Activated effector memory CD4-positive, alpha-beta T cell treated with Interleukin-2 at 50 U/mL for 16 hours (primary cell): ENCODE measurements at places on chromosomes 3 and 15.

- DNase-seq, result peak; percentile 49
Measured at GRCh38 chr3:41960826-41961750, 815 bp downstream of the ULK4 start.

DNA sequence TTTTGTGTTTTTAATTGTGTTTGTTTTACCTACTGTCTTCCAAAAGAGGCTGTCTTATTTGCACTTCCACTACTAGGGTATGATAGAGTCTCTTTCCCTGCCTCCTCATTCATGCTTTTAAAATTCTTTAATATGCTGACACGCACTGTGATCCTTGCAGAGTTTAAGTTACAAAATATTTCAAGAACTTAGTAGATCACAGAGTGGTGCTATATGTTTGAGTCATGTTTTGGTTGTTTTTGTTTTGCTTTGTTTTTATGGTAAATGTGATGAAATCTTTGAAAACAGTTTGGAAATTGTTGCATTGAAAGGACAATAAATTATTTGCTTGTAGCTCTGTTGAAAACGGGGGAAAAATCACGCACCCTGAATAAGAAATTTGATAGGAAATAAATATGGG, 5.9 kb upstream of the ABHD10 start:
- DNase-seq, result no peak

DNA sequence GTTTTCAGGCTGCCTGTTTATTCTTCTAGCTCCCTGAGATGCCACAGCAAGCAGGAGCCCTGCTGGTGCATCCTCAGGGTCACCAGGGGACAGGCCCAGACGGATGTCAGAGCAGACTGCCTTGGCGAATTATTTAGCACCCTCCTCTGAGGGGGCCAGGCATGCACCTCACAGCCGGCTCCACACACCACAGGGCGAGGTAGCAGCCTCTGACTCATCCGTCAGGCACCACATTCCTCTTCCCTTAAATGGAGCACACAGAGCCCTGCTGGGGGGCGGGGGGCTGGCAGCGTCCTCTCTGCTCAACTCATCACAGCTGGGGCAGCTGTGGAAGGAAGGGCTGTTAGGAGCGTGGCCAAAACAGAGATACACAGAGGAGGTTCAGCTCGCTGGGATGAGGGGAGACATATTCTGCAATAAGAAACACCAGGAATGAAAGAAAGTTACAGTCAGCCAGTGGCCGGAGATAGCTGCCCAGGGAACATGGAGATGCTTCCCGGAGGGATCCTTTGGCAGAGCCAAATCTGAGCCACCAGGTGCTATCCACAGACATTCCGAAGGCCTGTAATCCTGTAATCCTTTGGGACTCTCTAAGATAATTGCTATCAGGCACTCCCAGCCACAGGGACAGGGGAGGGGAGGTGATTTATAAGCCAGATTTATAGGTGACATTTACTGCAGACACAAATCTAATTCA, 13.9 kb upstream of the PRICKLE2 start:
- no peak for DNase-seq

- DNase-seq, result no peak
Measured at GRCh38 chr3:152309535-152310307, 41.0 kb downstream of the MBNL1 start.

- DNase-seq, result no peak
Measured at GRCh38 chr3:194900854-194901522, 215.3 kb downstream of the FAM43A start.

GRCh38 chr3:184448321-184449160, 68.7 kb downstream of the CHRD start:
- DNase-seq, result no peak

- DNase-seq, result no peak
Measured at GRCh38 chr15:65209701-65210643, 1.3 kb downstream of the CILP start.

DNA sequence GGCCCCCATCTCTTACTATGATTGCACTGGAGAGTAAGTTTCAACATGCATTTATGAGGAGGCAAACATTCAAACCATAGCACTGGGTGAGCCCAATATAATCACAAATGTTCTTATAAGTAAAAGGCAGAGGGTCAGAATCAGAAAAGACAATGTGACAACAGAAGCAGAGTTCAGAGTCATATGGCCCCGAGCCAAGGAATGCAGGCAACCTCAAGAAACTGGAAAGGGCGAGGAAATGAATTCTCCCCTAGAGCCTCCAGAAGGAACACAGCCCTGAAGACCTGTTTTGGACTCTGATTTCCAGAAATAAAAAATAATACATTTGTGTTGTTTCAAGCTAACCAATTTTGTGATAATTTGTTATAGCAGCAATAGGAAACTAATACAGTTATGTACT, 81.3 kb upstream of the ABI3BP start:
- no peak for DNase-seq

- no peak for DNase-seq
Measured at GRCh38 chr3:14803981-14804834, 14.6 kb upstream of the FGD5 start.

- no peak for DNase-seq
Measured at GRCh38 chr3:126022741-126023359, 53.9 kb downstream of the ROPN1B start.

GRCh38 chr15:70235347-70235746, 137.6 kb upstream of the TLE3 start:
- DNase-seq, result no peak

DNA sequence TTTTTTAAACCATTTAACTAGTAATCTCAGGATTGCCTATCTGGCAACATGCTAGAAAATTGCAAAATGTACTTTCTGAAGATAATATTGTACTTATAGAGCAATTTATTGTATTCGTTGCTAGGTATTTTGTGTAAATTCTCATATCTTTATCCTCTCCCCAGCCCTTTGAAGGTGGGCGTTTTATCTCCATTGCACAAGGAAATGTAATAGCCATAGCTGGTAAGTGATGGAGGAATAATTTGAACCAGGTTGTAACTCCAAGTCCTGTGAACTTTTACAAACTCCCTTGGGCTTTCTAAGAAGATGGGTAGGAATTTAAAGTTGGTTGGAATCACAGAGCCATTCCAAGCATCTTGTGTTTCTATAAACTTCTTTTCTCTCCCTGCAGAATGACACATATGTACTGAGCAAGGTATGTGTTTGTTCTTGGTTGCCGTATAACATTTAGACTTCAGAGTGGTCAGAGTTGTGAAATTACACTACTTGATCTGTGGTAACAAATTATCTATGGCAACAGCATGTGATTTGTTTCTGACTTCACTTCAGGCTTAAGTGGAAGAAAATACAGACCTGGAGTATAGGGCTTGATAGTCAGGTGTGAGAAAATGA, 170.9 kb downstream of the AKAP13 start:
- no peak for DNase-seq

DNA sequence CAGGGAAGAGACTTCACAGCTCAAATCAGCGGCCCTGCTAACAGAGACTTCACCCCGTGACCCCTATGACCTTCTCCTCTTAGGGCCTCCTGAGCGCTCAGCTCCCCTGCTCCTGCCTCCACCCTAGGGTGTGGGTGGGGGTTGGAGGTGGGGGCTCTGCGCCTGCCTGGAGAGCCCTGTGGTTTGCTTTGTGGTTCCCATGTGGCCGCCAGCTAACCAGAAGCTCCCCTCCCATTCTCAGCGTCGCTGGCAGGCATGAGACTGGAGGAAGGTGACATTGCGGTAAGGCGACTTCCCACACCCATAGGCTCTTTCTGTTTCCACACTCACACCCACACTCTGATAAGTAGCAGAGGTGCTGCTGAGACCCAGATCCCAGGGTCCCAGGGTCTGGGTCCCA, 27.6 kb downstream of the XYLB start:
- DNase-seq, result peak; percentile 15

- DNase-seq, result no peak
Measured at GRCh38 chr3:149331396-149331795, 2.0 kb downstream of the TM4SF18 start.

GRCh38 chr3:31687020-31687802, 154.5 kb downstream of the STT3B start:
- DNase-seq, result no peak

DNA sequence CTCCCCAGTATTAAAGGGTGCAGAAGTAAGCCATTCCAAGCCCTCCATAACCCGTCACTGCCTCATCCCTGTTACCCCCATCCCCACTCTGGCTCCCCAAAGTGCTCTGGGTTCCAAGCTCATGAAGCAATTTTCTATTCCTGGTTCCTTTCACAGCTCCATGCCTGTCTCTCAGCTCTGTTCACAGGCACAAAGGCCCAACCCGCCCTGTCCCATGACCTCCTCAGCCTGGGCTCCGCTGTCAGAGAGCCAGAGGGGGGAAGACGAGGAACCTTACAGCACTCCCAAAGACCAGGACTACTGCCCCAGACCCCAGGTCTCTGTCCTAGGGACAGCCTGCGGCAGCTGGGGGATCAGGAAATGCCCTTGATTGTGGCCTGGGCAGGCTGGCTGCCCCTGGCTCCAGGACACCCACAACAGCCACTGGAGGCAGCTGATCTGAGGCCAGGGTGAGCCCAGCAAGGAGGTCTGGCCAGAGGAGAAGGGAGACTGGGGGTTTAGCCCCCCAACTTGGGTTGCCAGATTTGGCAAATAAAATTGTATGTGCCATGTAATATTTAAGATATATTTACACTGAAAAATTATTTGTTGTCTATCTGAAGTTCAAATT, 43.2 kb upstream of the LINGO1 start:
- DNase-seq, result no peak

GRCh38 chr3:197151580-197151979, 122.0 kb upstream of the MELTF start:
- no peak for DNase-seq

DNA sequence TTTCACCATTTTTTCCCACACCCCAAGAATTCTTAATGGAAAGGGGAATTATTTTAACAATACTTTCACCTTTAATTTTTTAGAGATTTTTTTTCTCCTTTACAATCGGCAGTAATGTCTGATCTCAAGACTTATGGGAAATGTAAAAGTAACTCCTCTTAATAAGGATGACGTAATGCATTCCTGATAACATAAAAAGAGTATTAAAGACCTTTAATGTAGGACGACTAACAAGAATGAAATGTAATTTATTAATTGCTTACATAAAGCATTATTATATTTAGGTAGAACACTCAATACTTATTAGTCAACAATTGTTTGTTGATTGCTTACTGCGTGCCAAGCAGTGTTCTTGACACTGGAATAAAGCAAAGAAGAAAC, 416.8 kb upstream of the NAALADL2 start:
- no peak for DNase-seq

DNA sequence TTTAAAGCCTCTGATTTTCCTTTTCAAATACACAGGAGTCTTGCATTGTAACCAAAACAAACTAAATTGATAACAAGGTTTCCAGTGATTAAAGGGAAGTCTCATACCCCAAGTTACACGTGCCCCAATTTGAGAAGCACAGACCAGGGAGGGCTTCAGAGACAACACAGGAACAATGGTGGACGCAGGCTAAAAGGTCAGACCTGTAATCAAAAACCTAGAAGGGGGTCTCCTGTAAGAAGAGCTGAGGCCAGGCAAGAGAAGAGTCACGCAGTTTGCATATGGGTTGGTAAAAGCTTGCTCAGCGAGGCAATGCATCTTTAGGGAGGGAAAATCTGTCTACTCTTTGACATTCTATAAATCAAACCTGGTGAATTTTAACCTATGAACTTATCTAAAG, 58.6 kb upstream of the MCF2L2 start:
- no peak for DNase-seq

- DNase-seq, result no peak
Measured at GRCh38 chr3:112293368-112294321, at the start of gene SLC9C1. TSS of gene SLC9C1 (minus strand) at chr3:112294216. CDS start at chr3:112286791, 7,425 bp downstream.

- peak; percentile 48 for DNase-seq
Measured at GRCh38 chr3:52240059-52240885, 1.3 kb upstream of the TWF2 start.

DNA sequence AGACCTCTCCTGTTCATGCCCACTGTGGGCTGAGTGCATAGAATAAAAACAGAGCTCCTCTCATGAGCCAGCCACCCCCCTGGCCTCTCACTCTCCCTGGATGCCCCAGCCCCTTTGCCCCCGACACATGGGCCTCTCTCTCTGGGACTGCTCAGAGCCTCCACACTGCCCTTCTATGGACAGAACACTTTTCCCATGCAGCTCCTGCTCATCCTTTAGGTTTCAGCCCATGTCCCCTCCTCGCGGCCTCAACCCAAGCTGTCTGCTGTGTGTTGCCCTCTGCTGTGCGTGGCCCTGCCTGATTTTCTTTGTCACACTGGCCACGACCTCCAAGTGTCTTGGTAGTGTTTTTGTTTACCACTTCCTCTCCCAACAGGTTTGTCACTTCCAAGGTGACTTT, 20.7 kb upstream of the PRR23E start:
- DNase-seq, result no peak

GRCh38 chr15:38148471-38148870, 104.2 kb upstream of the SPRED1 start:
- no peak for DNase-seq

DNA sequence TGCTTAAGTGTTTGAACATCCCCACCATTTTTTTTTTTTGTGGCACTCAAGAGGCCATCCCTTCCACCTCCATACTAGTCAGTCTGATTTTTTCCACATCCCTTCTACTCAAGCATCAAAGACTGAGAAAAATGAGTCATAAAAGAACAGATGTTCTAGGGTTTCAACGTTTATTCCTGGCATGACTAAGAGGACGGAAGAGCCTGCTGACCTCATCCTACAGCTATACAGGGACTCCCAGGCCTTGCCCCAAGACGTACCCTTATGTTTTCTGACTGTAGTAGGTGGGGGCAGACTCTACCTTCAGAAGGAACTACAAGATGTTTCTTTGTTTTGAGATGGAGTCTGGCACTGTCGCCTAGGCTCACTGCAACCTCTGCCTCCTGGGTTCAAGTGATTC, 3.3 kb upstream of the ITPKA start:
- no peak for DNase-seq

DNA sequence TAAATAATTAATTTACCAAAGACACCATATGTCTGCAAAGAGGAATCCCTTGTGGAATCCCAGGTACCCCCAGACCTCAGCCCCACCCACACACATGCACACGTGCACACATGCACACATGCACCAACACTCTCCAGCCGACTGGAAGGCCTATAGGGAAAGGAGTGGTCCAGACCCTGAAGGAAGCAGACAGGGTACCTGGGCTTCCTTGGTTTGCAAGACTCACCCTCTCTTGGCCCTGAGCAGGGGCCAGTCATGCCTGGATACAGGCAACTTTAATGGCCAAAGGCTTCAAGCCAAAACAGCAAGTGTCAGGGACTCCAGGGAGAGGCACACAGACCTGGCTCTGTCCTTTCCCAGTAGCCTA, 8.9 kb upstream of the HAPLN3 start:
- no peak for DNase-seq
